Common myeloid progenitor, CD34-positive (primary cell): ENCODE measurements at places on chromosomes 5 and 9.

DNA sequence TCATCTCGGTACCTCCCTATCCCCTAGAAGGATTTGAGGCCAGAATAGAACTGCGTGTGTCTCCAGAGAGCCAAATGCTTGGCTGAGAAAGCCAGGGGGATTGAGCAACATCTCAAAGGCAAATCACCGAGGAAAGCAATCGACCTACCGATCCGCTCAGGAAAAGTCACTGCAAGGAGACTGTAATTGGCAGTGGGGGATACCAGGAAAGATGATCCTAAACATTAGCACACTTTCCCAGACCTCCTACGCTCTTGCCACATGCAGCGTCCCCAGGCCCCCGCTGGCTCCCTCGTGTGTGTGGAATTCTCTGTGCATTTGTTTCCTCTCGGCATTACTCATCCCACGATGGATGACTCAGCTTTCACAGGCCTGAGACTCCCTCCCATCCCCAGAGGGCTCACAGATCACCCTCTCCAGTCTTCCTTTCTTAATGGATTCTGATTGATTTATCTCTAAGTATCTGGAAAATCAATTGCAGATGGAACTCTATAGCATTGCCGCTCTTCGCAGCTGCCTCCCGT, 82.2 kb upstream of the ICE1 start:
- no peak for DNase-seq

GRCh38 chr9:80366626-80367025, 794.9 kb downstream of the TLE4 start:
- no peak for DNase-seq

DNA sequence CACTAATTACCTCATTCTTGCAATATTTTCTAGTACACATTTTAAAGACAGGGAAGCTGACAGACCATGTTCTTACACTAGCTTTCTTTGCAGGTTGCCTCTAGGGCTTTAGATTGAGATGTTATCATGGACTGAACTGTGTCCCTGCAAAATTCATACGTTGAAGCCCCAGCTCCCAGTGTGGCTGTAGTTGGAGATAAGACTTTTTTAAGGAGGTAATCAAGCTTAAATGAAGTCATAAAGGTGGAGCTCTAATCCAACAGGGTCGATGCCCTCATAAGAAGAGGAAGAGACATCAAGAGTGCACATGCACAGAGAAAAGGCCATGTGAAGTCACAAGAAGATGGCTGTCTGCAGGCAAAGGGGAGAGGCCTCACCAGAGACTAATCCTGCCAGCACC, 471.2 kb upstream of the ACTBL2 start:
- DNase-seq: peak; percentile 16

DNA sequence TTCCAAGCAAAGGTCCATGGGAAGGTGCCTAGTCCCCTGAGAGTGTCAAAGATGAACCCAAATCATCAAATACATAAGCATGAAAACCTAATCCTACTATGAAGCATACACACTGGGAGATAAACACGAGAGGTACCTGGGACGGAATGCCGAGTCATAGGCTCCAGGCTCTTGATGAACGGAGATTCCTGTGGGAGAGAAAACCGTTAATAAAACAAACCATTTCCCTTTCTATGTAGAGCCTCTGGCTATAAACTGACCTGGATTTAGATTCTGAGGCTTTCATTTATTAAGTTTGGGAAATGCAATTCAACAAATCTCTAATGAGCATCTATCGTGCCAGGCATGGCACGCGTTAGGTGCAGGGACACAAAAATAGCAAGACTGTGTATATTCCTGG, 206.4 kb upstream of the IL12B start:
- no peak for DNase-seq

GRCh38 chr5:98144116-98144515, 629.3 kb upstream of the RGMB start:
- DNase-seq: no peak

DNA sequence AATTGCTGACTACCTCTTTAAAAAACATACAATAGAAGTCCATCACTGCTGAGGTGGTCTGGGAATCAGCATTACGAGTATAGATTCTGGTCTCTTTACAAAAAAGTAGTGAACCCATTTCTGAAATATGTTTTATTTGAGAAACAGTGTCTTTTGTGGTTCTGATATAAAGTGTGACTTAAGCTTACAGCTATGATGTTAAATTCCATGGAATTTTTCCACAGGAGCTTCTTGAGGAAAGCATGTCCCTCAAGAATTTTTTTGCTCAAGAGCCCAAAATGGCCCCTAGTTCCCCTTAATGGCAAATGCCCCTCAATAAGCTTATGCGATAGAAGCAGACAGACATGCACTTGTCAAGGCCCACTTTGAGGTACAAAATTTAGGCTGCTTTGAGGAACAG, 265.7 kb downstream of the FAM170A start:
- DNase-seq: no peak

GRCh38 chr9:36132086-36132485, 4.4 kb upstream of the GLIPR2 start:
- no peak for DNase-seq

GRCh38 chr5:79847561-79847960, 143.5 kb downstream of the MTX3 start:
- no peak for DNase-seq

DNA sequence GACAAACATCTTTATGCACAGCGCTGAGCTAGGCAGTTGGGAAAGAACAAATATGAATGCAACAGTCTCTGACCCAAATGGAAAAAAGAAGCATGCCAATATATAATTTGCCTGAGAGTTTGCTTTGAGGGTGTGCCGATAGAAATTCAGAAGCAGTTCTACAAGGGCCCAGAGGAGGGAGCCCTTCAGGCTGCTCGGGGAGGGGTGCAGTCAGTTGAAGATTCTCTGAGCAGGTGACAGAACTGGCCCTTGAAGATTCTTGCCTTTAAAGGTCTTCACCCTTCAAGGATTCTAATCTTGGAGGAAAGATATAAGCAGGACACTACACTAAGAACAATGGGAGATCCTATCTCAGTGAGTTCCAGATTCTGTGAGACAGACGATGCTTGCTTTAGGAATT, 3.7 kb upstream of the PAPPA start:
- peak; percentile 50 for DNase-seq

DNA sequence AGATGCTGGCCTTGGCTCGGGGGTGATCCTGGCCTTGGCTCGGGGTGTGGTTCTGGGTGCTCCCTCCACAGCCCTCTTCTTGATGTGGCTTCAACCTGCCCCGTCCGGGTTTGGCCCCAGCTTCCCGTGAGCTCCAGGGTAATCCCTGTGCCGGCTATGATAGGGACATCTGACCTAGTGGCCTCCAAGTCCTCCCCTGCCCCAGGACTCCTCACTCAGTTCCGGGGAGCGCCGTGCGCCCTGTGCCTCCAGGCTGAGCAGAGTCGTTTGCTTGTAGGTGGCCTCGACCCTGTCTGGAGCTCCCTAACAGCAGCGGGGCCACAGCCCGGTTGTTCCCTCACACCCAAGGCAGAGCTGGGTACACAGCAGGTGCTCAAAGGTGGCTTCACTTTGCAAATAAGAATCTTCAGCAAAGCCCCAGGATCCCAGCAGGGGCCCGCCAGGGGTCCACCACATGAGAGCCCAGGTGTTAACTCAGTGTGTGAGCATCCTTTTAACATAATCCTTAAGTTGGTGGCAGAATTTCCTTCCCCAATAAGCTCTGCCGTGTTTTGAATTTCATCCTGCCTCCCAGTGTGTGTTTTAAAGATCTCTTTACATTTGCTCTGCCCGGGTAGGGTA, 32.3 kb upstream of the CEP72 start:
- no peak for DNase-seq

- no peak for DNase-seq
Measured at GRCh38 chr9:15967068-15967467, 414.2 kb downstream of the CCDC171 start.

- DNase-seq: no peak
Measured at GRCh38 chr9:16098306-16098705, 545.5 kb downstream of the CCDC171 start.

GRCh38 chr5:86075139-86075538, 542.6 kb upstream of the COX7C start:
- no peak for DNase-seq

GRCh38 chr9:135727257-135727875, 25.4 kb downstream of the KCNT1 start:
- DNase-seq: no peak

GRCh38 chr9:126307322-126308061, 19.1 kb upstream of the MVB12B start:
- no peak for DNase-seq

DNA sequence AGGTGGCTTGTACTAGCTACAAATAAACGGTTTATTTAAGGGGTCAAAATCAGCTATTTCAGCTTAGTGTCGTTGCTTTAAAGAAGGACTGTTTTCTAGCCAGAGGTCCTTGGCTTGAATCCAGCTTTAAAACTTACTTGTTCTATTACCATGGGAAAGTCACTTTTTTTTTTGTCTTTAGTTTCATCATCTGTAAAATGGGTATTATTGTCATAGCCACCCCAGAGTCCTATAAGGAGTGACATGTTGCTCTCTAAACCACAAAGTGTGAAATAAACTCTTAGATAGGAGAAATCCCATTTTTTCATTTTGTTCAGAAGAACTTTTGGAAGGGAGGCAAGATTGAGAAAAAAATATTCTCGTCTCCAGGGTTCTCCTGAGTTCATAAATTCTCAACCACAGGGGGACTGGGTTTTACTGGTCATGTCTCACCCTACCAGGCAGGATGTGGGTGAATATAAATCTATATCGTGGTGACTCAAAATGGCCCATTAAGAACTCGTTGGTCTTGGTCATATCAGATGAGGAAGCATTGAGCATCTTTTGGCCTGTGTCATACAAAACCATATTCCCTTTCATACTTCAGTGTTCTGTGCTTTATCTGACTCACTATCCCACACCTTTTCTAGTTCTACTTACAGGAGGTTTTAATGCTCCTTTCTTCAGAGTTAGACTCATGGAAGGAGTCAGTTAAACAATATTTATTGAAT, 202.7 kb upstream of the NR3C1 start:
- DNase-seq: peak; percentile 56

DNA sequence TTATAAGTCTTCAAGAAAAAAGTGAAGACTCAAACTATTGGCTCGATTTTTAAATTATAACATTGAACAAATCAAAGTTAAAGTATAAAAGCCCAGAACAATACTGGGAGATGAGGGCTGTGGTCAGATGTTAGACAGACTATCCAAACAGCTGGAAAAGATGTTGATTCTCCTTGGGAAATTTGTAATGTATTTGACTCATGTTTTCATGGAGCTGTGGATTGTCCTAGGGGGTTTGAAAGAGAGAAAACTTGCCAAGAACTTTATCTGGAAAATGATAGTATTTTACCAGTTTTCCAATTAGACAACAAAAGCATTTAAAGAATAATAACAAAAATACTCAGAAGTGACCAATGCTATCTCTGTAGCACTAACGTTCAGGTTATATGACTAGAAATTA, 339.2 kb downstream of the ARL15 start:
- DNase-seq: no peak

- peak; percentile 57 for DNase-seq
Measured at GRCh38 chr9:3177146-3177761, 333.4 kb upstream of the PUM3 start.

DNA sequence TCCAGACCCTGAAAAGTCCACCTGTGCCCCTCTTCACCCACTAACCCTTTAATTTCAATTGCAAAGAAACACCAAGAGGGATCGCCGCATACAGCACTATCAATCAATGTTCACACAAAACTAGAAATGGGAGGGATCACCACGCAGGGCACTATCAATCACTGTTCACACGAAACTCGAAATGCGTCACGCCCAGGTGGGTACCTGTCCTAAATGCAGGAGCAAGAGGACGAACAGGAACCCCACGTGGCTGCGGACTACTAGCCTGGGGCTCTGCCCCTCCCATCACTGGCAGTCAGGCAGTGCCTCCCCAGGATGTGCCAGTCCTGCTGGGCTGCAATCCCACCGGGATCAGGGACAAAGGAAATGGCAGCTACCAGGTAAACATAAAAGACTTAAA, 28.2 kb downstream of the RASGEF1C start:
- DNase-seq: no peak

GRCh38 chr5:83107692-83108420, 30.5 kb downstream of the XRCC4 start:
- DNase-seq: no peak

DNA sequence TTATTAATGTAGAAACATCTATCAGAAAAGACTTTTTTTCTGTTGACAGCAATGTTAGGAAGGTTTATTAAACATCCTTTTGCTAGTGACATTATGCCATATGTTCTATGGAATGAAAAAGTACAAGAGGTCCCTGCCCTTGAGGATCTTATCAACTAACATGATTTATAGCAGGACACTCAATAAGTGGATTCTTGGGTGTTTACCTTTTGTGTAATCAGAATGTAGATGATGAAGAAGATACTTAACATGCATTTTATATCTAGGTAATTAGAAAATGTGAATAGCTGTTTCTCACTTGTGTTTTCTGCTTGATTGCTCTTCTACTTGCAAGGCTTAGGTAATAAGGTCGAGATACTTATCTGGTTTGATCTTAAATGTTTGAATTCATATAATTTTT, 4.9 kb downstream of the HMGCR start:
- DNase-seq: no peak

GRCh38 chr5:158888206-158888605, 211.5 kb downstream of the EBF1 start:
- DNase-seq: no peak

DNA sequence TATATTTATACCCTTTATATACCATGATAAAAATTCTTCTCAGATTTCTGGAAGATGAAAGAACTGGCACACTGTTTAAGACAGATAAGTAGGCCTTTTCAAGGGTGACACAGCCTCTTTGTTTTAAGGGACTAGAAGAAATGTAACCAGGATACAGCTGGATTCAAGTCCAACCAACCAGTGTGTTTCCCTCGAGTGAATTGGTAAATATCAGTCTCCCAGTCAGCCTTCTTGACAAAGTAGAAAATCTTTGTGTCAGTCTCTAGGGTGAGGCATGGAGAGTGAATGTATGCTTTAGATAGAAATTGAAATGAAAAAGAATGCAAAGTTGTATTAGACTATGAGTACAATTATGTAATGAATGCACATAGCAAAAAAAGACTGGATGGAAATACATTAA, 119.1 kb downstream of the ZDHHC21 start:
- DNase-seq: no peak

- peak; percentile 57 for DNase-seq
Measured at GRCh38 chr9:128005923-128006322, 25.1 kb upstream of the EEIG1 start.

DNA sequence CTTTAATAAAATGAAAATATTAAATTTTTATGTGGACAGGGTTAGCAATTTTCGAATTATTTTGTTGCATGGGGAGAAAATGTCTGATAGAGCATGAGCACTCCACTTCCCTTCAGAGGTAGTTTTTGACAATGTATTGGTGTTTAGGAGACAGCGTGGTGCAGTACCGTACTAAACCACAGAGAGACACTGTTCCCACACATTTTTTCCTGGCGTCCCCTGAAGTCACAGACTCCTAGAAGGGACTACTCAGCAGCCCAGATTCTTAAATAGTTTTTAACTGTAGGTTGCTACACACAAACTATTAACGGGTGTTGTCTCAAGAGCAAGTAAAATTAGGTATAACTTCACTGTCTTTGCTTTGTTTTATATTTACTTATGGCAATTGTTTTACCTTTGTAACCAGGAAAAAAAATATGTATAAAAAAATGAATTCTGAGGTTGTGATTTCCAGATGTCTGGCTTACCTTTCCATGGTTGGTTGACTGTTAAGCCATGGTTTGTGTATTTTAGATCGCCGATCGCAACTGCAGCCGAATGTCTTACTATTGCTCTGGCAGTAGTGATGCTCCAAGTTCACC, 171.2 kb downstream of the DOCK8 start:
- peak; percentile 21 for DNase-seq

- no peak for DNase-seq
Measured at GRCh38 chr9:110738982-110739381, 70.4 kb downstream of the MUSK start.

GRCh38 chr5:67100301-67100700, 96.3 kb downstream of the CD180 start:
- no peak for DNase-seq

- no peak for DNase-seq
Measured at GRCh38 chr5:171323806-171324632, 15.0 kb downstream of the TLX3 start.
